Fibroblast of skin of right biceps (primary cell): ENCODE measurements at places on chromosomes 6 and 20.
A peak's percentile ranks its signal among the peaks of the same experiment; 100 is the strongest.

- no peak for DNase-seq
Observed at GRCh38 chr20:38133680-38134426, 31.2 kb downstream of the TGM2 start.

DNA sequence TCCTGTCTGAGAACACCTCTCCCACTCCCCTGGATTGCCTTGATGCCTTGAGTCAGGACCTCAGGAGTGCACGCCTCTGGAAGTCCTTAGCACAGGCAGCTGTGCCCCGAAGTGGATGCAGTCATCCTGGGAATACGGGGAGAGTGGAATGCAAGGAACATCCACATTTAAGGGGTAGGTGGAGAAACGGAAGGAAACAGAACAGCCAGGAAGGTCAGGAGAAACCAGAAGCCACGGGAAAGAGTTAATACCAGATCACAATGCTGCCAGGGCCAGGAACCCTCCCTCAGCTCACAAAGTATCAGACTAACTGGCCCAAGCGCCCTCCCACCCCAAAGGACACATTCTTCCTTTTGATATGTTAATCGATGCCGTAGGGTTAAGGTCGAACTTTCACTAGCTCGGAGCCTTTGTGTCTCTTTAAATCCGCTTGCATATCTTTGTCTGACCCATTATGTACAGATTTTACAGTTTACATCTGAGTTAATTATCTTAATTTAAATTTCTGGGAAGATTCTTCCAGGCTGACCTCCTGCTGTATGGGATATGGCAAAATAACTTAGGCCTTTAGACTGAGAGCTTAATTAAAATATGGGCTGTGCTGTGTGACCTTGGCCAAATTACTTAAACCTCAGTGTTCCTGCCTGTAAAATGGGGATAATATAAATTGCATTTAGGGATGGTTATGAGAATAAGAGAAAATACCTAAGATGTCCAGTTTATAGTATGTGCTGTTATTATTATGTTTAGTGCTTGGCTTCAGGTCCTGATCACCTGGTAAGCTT, 24.0 kb upstream of the CCND3 start:
- no peak for DNase-seq

GRCh38 chr6:132391391-132392269, 9.6 kb downstream of the MOXD1 start:
- DNase-seq = peak; percentile 91

- no peak for DNase-seq
Observed at GRCh38 chr20:57774111-57774880, 64.5 kb upstream of the PMEPA1 start.

- DNase-seq = no peak
Observed at GRCh38 chr6:144844596-144844995, 559.5 kb downstream of the UTRN start.

- DNase-seq = no peak
Observed at GRCh38 chr6:11684901-11685480, 93.6 kb downstream of the ADTRP start.

DNA sequence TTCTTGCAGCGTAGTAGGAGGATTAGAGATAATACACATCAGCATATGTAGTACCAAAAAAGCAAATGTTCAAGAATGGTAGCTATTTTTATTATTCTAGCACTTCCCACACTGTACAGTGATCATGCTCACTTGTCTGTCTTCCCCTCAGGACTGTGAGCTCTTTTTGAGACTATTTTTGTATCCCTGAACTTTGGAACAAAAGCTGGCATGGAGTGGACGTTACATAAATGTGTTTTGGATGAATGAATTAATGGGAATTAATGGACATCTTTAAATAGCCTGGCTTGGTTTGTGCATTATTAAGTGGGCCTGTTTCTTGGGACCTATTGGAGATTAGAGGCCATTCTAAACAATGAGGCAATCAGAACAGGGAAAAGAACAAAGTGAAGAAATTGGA, 243.7 kb downstream of the CD83 start:
- DNase-seq = no peak

GRCh38 chr20:33474097-33474873, 15.6 kb upstream of the CBFA2T2 start:
- DNase-seq = no peak

DNA sequence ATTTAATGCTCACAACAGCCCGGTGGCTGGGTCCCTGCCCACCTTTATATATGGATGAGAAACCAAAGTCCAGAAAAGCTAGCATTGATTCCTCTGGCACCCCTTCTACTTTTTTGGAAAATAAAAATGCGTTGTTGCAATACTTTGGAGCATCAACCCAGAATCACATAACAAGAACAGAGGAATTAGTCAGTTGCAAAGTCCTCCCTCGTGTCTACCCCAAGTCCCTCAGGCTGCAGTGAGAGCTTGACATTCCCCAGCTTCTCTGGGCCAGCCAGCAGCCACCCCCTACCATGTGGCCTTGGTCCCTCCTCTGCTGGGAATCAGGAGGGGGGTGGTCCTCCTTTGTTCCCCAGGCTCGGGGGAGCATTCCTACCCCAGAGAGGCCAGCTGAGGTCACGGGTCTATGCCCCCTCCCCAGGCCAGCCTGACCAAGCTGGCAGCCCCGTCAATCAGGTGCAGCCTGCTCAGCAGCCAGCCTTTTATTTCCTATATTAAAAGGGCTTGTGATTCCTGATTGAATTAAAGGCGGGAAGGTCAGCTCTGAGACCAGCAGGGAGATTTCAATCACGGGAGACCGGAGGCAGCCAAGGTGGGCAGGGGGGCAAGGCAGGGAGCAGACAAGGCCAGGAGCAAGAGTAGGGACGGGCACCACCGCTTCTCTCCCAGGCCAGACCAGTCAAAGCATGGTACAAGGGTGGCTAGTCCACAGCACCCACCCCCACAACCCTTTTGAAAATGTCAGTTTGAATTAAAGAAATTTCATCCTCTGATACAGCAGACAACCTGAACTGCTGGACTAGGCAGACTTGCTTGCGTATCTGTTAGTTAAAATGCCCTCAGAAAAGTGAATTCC, 158.9 kb downstream of the MRPL14 start:
- no peak for DNase-seq
